Activated naive CD4-positive, alpha-beta T cell treated with anti-CD3 and anti-CD28 coated beads, Interleukin-2, amount 10 ng/mL, durations not matched to agents 7 days and 5 days (primary cell): ENCODE measurements at places on chromosomes 7 and 10.

DNA sequence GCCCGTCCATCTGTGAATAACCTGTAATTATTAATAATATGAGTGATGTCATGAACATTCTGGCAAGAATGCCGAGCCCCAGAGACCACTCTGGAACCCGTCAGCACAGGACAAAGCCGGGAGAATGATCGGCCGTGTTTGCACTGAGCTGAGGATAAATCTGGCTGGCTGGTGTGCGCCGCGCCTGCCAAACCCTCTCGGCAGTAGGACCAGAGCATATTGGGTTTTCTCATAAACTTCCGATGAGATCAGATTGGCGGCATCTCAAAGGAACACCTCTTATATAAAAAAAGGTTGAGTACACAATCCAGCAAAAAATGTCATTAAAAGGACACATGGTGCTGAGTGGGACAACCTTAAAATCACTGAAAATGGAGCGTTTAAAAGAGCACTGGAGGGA, 296.0 kb upstream of the MKI67 start:
- DNase-seq = no peak

DNA sequence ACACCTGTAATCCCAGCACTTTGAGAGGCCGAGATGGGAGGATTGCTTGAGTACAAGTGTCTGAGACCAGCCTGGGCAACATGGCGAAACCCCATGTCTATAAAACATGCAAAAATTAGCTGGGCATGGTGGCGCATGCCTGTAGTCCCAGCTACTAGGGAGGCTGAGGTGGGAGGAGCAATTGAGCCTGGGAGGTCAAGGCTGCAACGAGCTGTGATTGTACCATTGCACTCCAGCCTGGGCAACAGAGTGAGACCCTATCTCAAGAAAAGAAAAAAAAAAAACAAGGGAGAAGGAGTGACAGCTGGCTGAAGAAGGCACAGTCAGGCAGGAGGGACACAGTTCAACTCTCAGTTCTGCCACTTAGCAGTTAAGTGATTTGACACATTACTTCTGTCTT, 26.4 kb upstream of the ZCCHC24 start:
- no peak for DNase-seq

- peak; percentile 51 for DNase-seq
These were observed 13.4 kb downstream of the BRI3 start for GRCh38 chr7:98294798-98295382.

GRCh38 chr10:101778781-101779543, 3.0 kb upstream of the FGF8 start:
- DNase-seq = peak; percentile 41

- DNase-seq = peak; percentile 20
These were observed 6.2 kb downstream of the GPRIN2 start for GRCh38 chr10:46550076-46550790.

GRCh38 chr7:135459951-135460567, 49.8 kb downstream of the CNOT4 start:
- no peak for DNase-seq

DNA sequence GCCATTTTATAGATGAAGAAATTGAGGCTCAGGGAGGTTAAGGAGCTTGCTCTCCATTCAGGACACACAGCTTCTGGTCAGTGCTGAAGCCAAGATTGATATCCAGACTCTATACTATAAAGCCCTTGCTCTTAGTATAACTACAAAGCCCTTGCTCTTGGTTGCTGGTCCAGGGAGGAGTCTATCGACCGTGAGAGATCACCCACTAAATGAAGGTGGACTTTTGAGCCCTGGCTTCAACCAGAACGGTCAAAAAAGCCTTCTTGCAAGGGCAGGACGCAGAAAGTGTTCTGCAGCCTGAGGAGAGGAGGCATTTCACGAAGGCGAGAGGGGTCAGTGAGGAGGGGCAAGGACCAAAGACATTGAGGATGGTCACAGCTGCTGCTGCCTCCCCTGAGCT, 176.3 kb downstream of the CYP26A1 start:
- no peak for DNase-seq

DNA sequence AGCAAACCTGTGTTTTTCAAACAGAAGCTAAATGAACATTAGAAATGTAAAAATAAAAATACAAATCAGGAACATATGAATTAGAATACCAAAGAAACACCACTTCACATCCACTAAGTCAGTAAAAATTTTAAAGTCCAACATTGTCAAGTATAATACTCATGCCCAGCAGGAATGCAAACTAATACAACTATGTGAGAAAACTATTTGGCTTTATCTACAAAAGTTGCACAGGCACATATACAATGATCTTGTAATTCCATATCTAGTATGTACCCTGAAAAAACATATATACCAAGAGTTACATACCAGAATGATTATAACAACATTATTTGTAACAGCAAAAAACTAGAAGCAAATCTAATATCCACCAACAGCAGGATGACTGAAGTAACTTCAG, 91.1 kb downstream of the RNF32 start:
- no peak for DNase-seq

- no peak for DNase-seq
These were observed 51.4 kb downstream of the BTAF1 start for GRCh38 chr10:91974960-91975359.

GRCh38 chr7:84136336-84136735, 58.3 kb downstream of the SEMA3A start:
- no peak for DNase-seq

DNA sequence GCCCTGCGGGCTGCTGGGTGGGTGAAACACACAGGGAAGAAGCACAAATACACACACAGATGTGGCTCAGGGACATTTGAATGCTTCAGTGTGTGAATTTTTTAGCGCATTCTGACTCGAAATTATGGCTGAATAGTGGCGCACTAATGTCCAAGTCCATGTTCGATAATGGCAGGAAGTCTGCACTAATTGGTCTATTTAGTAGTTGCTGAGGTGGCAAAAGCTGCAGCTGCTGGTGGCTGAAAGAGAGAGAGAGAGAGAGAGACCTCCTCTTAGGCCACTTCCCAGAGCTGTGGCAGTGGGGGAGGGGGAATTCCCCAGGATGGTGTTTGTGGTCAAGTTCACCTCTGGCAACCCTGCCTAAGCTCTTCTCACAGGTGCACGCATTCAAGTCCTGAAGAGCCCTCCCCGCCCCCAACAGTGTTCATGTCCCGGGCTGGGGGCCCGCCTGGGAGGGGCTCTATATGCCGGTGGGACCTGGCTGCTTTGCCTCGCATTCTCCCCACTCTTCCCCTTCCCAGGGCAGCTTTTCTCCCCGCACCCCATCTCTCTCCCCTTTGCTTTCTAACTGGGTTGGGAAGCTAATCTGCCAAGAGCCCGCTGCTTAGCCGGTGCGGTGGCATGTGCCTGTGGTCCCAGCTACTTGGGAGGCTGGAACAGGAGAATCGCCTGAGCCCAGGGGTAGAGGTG, 6.0 kb upstream of the MNX1 start:
- DNase-seq = no peak

GRCh38 chr10:113825791-113826190, 28.1 kb downstream of the DCLRE1A start:
- no peak for DNase-seq

GRCh38 chr10:114399576-114399975, 4.7 kb downstream of the AFAP1L2 start:
- DNase-seq = no peak

DNA sequence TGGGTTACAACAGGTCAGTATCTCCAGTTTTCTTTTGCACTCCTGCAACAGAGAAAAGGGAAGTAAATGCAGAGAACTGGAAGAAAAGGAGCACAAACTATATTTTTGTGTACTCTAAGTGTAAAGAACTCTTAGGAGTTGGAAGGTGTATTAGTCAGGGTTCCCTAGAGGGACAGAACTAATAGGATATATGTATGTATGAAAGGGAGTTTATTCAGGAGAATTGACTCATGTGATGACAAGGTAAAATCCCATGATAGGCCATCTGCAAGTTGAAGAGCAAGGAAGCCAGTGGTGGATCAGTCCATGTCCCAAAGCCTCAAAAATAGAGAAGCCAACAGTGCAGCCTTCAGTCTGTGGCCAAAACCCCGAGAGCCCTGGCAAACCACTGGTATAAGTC, 22.6 kb upstream of the RAB18 start:
- DNase-seq = no peak

GRCh38 chr7:69126896-69127479, 471.3 kb upstream of the AUTS2 start:
- DNase-seq = no peak

DNA sequence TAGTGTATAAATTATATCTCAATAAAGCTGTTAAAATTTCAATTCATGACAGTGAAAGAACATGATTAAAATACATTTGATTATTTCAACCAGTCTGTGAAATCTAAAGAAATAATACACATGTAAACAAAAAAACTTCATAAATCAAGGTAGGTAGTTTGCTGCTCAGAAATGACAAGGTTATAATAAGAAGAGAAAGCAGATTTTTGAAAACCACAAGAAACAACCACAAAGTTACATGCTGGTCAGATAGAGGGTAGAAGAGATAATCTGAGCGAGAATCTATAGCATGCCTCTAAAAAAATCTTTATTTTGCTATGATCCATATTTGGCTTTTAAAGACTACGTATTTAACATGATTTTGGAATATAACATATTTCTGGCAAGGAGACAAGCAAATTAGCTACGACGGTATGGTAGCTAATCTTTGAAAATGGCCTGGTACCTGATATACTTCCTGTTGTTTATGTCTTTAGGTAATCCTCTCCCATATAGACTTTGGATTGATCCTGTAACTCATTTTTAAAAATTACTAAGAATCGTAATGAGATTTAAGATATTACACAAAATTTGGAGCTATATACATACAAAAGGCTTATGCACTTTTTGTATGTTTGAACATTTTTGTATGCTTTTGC, 23.5 kb upstream of the VCL start:
- DNase-seq = no peak

- no peak for DNase-seq
These were observed 180.0 kb upstream of the SH2B2 start for GRCh38 chr7:102106625-102107024.

DNA sequence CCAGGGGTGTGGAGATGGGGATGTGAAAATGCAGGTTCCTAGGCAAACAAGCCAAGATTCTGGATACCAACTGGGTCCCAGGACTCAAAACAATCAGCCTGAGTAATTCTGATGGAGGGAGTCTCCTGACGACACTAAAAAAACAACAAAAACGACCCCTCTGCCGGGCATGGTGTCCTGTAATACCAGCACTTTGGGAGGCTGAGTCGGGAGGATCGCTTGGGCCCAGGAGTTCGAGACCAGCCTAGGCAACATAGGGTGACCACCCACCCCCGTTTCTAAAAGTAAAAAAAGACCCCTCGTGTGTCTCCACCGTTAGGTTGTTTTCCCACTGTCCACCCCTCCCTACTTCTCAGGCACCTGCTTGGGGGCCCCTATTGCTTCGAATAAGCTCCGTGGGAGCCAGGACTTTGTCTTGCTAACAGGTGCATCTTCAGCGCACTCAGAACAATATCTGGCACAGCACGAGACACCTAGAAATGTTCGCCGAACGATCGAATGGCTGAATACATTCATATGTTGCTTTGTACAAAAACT, 743 bp upstream of the NRF1 start:
- no peak for DNase-seq

GRCh38 chr10:70588255-70588654, 14.3 kb downstream of the PRF1 start:
- DNase-seq = peak; percentile 4

DNA sequence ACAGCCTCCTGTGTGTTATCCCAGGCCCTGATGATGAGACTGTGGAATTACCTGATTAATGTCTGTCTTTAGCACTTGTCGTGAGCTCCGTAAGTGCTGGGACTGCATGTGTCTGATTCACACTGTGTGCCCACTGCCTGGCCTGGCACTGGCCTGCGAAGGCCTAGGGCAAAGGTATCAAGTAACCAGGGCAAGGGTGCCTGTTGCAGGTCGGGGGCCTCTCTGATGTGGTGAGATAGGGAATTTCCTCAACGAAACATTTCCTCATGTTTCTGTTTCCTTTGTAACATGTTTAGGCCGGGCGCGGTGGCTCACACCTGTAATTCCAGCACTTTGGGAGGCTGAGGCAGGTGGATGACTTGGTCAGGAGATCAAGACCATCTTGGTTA, 50.4 kb downstream of the LHPP start:
- DNase-seq = no peak

GRCh38 chr10:103884681-103885139, 29.3 kb upstream of the SH3PXD2A start:
- peak; percentile 49 for DNase-seq

DNA sequence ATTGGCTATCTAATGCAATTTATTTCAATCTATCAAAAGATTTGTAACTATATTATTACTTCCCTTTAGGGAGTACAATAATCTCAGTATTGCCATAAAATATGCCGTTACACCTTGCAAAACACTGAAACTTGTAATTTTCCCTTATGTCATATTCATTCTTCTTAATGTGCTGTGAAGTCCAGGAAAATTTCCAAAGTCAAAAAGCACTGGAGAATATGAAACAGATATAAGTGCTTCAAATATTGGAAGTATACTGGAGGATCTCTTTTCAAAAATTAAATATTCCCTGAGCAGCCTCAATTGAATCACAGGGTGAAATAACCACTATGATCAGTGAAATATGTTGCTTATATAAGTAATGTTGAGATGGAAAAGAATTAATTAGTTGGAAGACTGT, 356.0 kb downstream of the PPP1R3A start:
- no peak for DNase-seq

GRCh38 chr10:113788604-113789083, 37.2 kb downstream of the PLEKHS1 start:
- DNase-seq = no peak

DNA sequence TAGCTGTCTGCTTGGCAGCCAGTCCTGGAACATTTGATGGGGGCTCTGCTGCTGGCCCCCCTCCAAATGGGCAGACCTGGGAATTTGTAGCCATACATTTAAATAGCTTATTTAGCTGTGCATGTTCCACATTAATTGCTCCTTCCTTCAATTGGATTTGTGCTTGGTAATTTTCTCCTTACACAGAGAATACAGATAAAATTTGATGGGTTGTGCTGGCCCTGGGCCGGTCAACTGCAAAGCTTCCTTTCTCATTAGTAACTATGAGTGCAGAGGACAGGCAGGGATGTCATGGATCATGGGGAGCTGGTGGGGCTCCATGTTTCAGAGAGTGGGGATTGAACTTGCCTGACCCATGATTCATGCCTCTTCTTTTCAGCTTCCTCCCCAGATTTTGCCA, 201.5 kb upstream of the GHITM start:
- no peak for DNase-seq

DNA sequence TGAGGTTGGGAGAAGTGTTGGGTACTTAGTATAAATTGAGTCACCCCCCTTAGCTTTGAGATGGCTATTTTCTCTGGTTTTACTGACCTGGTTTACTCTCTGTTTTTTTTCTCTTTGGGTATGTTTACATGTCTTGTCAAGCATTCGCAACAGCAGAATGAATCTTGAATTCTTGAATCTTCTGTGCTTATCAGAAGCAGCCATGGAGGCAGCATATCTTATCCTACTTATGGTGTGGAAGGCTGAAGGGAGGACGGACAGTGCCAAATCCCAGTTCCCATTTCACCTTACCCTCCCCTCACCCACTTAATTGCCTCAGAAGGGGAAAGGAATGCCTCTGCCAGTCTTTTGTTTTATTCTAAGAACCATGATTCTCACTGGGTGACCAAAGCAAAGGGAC, 3.7 kb downstream of the SND1 start:
- no peak for DNase-seq

GRCh38 chr7:101781439-101781838, 36.0 kb upstream of the CUX1 start:
- DNase-seq = no peak
